Mesothelial cell of epicardium (in vitro differentiated cells): ENCODE measurements at places on chromosomes 16 and 17. TPM values are rescaled to one million over a fixed set of nuclear protein-coding genes. Genes with fewer than 3 reads are reported as not detected.

Gene PIPOX
- total RNA-seq = 4.1 to 5.0 TPM (median 4.4 TPM) in 3 replicates

Gene HASPIN
- 4.2 to 5.2 TPM (median 4.4 TPM) in 3 replicates for total RNA-seq

Gene CCL14
- total RNA-seq = not detected in 3 replicates

Gene RAI1
- total RNA-seq = 127 to 137 TPM (median 129 TPM) in 3 replicates

Gene KRTAP17-1
- total RNA-seq = not detected in 3 replicates

Gene USH1G
- 3.1 to 3.9 TPM (median 3.9 TPM) in 3 replicates for total RNA-seq

Gene CCL1
- total RNA-seq = not detected in 3 replicates
